ENCODE measurements at places on chromosomes 16 and 17. TPM values are rescaled to one million over a fixed set of nuclear protein-coding genes. Genes with fewer than 3 reads are reported as not detected.

GRCh38 chr16:543301-544164 is 16.0 kb downstream of the CAPN15 start:
- DNase-seq = no peak

GRCh38 chr16:75248142-75248535 is 3.3 kb downstream of the BCAR1 start:
- no peak for DNase-seq

DNA sequence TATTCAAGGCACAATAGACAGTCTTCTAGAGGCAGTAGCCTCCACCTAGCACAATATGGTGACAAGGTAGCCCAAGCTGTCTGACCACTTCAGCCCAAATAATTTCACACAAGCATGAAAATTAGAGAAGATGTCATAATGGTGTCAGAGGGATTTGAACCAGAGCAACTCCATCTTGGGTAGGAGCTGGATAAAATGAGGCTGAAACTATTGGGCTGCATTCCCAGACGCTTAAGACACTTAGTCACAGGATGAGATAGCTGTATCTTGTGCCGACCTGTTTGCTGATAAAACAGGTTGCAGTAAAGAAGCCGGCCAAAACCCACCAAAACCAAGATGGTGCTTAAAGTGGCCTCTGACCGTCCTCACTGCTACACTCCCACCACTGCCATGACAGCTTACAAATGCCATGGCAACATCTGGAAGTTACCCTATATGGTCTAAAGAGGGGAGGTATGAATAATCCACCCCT is 192.6 kb downstream of the CPPED1 start:
- no peak for DNase-seq

GRCh38 chr16:85699628-85700027 is 10.9 kb upstream of the GINS2 start:
- peak; percentile 51 for DNase-seq

- no peak for DNase-seq
These were observed 8.9 kb downstream of the CCNF start for GRCh38 chr16:2438121-2438520.

GRCh38 chr16:88770461-88771293 is 14.3 kb downstream of the PIEZO1 start:
- peak; percentile 89 for DNase-seq

DNA sequence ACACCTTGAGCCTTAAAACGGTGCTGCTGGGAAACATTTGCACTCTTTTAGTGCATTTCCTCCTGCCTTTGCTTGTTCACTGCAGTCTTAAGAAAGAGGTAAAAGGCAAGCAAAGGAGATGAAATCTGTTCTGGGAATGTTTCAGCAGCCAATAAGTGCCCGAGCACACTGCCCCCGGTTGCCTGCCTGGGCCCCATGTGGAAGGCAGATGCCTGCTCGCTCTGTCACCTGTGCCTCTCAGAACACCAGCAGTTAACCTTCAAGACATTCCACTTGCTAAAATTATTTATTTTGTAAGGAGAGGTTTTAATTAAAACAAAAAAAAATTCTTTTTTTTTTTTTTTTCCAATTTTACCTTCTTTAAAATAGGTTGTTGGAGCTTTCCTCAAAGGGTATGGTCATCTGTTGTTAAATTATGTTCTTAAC is 4.4 kb downstream of the SOX9 start:
- DNase-seq = no peak

GRCh38 chr17:19728084-19728495 is 11.7 kb upstream of the SLC47A2 start:
- peak; percentile 95 for DNase-seq

- DNase-seq = peak; percentile 68
These were observed 32.2 kb downstream of the ACTG1 start for GRCh38 chr17:81480140-81481072.

Gene MYCBPAP
- not detected for total RNA-seq

Gene CTRB1
- not detected for total RNA-seq

Gene KRTAP9-9
- not detected for total RNA-seq

Gene PRSS21
- 11.9 TPM for total RNA-seq

Data from MG63 (cell line).